Activated CD8-positive, alpha-beta T cell treated with anti-CD3 and anti-CD28 coated beads, Interleukin-2, amount 10 ng/mL, durations not matched to agents 7 days and 5 days (primary cell): ENCODE measurements at places on chromosomes 7 and 10.

- no peak for DNase-seq
These were observed 134.4 kb downstream of the ARHGAP21 start for GRCh38 chr10:24589265-24589664.

- DNase-seq: no peak
These were observed 250.2 kb downstream of the DPP6 start for GRCh38 chr7:154302380-154302779.

GRCh38 chr7:26051021-26051420 lies 101.0 kb upstream of the NFE2L3 start:
- no peak for DNase-seq

DNA sequence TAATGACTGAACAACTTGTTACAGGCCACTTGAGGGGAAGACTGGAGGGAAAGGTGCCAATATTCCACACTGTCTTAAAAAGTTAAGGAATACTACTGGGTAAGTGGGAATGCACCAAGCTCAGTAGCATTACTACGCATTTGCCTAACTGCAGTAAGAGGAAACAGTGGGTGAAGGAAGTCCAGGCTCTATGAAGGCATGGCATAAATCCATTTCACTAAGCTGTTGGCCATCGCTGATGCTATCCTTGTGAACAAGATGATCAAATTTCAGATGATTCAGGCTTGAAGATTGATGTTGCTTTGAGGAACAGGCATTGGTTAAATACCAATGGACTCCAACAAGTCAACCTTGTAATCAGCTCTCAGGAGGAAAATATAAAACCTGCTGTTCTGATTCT lies 44.2 kb upstream of the TES start:
- no peak for DNase-seq

- DNase-seq: no peak
These were observed 149.4 kb downstream of the ZNF248 start for GRCh38 chr10:37707829-37708578.

DNA sequence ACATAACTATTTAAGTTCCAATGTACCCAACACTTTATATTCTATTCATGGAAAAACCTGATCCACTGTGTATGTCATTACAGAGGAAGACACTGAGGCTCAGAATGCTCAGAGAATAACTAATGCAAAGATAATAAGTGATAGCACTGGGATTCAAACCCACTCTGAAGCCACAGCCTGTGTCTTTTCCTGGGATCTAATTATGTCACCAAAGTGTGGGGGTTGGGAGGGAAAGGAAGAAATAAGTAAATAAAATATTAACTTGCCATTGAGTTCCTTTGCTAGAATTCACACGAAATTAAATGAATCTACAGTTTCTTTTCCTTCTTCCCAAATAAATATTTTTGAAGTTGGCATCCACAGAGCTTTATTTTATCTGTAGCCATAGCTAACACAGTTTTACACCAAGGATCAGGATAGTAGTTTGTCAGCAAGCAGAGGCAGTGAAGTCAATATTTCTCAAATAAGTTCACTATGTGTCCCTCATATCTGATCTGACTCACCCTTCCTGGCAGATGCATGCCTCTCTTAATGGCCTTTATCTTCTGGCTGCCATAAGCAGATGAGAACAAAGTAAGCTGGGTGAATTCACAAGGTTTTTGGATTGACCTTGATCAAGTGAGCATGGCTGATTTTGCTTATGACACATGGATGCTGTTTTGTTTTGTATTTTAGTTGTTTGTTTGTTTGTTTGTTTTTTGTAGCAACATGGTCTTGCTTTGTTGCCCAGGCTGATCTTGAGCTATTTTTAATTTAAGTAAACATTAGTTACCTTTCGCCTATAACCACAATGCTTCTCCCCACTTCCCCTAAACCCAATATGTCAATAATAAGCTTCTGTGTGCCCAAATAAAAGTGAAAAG lies 6.3 kb downstream of the RAPGEF5 start:
- no peak for DNase-seq

DNA sequence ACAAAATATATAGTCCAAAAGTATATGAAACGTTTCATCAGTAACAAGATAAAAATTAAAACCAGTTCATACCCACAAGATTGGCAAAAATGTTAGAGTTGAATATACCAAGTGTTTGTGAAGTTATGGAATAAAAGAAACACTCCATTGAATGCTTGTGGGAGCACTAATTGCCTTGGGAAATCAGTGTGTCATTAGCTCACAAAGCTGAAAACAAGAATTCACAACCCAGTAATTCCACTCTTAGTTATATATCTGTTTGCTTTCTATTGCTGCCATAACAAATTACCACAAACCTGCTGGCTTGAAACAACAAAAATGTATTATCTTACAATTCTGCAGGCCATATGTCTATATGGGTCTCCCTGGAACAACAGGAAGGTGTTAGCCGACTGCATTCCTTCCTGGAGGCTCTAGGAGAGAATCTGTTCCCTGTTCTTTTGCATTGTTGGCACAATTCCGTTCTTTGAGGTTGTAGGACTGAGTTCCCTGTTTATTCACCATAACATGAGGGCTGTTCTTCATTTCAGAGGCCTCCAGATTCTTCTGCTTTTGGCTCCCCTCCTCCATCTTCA lies 45.7 kb downstream of the SEM1 start:
- DNase-seq: no peak

DNA sequence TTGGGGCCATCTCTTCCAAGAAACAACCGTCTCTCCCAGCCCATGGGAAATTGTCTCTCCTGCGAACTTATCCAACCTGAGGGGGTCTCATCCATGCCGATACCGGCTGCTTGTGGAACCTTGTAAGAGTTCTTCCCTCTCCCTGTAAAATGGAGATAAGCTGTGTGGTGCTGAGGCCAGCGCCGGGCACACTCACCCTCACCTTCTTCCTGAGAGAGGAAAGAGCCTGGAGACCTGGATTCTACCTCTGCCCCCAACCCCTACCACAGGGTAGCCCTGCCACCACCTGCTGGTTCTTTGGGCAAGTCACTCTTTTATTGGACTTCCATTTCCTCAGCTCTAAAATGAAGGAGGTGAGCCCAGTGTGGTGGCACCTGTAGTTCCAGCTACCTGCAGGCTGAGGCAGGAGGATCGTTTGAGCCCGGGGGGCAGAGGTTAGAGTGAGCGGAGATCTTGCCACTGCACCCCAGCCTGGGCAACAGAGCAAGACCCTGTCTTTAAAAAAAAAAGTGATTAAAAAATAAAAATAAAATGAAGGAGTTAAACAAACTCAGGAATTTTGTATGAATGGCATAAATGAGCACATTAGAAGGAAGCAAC lies 38.4 kb upstream of the PSAP start:
- DNase-seq: no peak

- no peak for DNase-seq
These were observed at the start of gene PCDH15 for GRCh38 chr10:54800741-54801421. TSS of gene PCDH15 (minus strand) at chr10:54801231. CDS start at chr10:54664262, 136,969 bp downstream.

DNA sequence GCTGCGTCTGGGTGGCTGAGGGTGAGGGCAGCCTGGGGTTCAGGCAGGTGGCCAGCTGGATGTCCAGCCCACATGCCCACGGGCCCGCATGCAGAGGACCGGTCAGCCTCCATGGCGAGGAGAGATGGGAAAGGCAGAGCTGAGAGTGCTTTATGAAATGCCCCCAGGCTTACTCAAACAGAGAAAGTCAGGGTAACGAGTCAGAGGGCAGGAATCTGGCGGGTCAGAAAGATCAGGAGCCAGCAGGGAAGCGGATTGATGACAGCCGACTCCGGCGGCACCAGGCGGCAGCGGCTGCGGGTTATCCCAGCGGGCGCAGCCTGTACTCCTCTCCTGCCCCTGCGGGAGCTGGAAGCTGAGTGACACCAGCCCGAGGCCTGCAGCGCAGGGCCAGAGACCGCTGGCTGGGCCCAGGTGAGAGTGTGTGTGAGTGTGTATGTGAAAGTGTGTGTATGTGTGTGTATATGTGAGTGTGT lies 13.4 kb downstream of the SLC13A4 start:
- no peak for DNase-seq

DNA sequence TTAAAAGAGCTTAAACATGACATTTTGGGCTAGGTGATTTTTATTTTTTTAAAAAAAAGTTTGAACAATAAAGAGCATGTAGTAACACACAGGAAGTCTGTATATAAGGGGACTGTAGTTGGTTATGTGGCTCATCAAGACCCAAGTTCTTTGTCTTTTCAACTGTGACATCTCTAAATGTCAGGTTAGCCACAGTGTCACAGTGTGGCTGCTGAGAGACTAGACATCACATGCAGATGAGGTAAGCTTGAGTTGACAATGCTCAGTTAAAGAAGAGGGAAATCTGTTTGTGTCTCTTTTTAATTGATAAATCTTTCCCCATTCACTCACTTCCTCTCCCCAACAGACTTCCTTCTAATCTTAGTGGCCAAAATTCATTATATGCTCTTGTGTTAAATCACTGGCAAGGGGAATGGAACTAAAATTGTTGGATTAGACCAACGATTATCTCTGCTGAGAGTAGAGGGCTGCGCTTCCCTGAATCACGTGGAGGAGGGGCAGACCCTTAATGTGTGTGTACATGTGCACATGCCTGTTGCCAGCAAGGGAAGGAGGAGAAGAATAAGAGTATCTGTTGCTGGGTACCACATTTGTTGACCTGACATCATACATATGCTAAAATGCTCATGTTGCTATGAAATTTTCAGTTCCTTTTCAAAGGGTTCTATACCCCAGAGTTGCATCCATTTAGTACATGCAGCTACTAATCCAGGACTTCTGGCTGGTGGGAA lies 78.3 kb downstream of the MMRN2 start:
- DNase-seq: peak; percentile 25

DNA sequence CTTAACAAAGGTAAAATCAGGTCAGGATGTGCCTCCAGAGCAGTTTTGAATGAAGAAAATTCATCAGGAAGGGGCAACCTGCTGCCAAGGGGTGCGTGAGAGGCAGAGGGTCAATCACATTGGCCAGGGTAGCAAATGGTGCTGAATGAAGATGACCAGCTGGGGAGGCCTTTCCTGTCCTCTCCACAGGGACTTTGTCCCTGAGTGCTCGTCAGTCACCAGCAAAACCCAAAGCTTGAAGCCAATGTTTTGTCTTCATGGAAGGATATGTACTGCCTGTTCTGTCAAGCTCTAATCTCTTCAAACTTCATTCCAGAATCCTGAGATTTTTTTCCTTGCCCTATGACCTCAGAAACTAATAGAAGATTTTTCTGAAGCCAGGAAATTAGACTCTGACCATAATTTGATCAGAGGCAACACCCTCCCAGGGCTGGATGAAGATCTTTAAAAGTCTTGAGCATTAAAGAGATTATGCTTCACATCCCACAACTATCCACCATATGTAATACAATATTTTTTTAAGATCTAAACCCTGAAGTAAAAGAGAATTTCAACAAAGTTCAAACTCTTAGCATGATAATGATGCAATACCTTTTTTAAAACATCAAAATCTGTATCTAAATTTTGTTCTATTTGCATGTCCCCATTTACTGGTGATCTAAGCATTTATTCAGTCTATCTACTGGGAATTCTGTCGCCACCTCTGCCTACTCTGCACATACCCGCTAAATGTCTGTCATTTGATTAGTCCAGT lies 243.0 kb downstream of the SNX13 start:
- no peak for DNase-seq

- DNase-seq: no peak
These were observed 12.4 kb downstream of the BUB3 start for GRCh38 chr10:123166618-123167017.

DNA sequence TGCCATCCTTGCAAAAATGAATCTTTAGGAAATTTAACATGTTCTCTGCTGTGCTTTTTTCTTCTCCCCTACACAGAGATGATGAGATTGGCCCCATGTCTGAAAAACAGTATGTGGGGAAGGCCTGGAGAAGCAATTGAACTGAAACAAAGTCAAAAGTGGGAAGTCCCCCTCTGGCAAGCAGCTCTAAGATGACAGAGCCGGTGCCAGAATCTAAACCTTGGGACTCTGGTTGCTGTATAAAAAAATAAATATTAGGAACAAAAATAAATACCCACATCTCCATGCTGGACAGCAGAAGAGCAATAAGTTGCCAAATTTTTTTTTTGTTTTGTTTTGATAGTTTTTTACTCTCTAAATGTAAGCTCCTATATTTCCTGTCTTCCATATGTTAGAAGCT lies 51.8 kb upstream of the TRIL start:
- no peak for DNase-seq

GRCh38 chr7:117619681-117620080 lies 139.9 kb downstream of the CFTR start:
- no peak for DNase-seq

GRCh38 chr10:68406111-68406814 lies 814 bp downstream of the RUFY2 start:
- peak; percentile 46 for DNase-seq

DNA sequence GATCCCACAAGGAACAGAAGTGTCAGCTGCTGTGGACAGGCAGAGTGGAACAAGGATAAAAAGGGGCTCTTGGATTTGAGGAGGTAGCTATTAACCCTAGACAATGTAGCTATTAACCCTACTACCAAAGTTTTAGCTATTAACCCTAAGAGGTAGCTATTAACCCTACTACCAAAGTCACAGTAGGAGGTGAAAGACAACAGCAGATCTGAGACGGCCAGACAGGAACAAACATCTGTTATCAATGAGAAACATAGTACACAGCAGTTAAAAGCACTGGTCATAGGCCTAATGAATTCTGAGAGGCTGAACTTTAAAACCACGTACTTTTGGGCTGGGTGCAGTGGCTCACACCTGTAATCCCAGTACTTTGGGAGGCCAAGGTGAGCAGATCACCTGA lies 11.9 kb downstream of the ERCC6 start:
- no peak for DNase-seq

GRCh38 chr7:100546129-100546925 lies 7.3 kb downstream of the AGFG2 start:
- DNase-seq: peak; percentile 52

- no peak for DNase-seq
These were observed 18.6 kb downstream of the NPFFR1 start for GRCh38 chr10:70265032-70265689.

GRCh38 chr7:158097106-158097452 lies 490.5 kb downstream of the PTPRN2 start:
- DNase-seq: no peak

- no peak for DNase-seq
These were observed 71.6 kb upstream of the ZNF746 start for GRCh38 chr7:149569025-149569725.

- no peak for DNase-seq
These were observed 106.9 kb downstream of the COL28A1 start for GRCh38 chr7:7428806-7429205.

GRCh38 chr7:20219446-20220292 lies 2.5 kb upstream of the MACC1 start:
- DNase-seq: no peak
